ENCODE measurements at places on chromosomes 2 and 18.
A peak's percentile ranks its signal among the peaks of the same experiment; 100 is the strongest.

DNA sequence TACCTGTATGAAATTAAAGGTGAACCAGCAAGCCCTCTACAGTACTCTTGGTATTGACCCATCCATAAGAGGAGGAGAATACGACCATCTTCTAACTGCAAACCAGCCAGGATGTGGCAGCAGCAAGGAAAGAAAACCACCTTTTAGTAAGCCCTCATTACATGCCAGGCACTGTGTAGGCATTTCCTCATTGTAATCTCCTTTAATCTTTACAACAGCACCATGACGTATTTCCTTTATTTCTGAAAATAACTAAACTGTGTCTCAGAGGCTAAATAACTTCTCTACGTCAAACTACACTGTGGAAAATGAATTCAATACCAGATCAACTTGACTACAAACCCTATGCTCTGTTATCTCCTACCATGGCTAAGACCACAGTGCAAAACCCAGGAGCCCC lies 18.2 kb downstream of the WDR35 start:
- DNase-seq, result no peak

- no peak for DNase-seq
These were observed 128.8 kb downstream of the THSD7B start for GRCh38 chr2:136894007-136894634.

DNA sequence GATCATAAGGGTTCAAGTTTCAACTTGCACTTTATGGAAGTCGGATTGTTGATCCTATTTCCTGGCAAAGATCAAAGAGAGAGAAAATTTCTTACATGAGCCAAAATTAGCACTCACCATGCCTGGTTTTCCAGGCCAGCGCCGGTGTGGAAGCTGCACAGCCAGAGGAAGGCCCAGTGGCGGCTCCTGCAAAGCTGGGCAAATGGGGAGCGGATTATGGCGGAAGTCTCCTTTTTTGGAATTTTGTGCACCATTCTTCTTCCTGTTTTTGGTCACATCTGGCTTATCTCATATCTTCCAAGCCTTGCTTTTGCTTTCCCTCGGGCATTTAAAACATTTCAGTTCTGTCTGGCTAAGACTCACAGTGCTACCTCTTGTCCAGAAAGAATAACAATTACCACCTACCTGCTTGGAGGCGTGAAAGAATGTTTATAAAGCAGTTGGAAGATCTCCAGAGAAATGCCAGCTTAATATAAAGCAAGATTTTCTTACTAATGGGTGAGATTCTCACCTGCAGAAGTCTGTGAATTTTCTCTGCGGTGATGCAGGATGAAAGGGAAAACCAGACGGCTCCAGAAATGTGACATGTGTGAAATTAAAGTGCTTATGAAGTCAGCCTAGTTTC lies 94.3 kb downstream of the ASAP2 start:
- DNase-seq, result no peak

GRCh38 chr2:98110741-98111140 lies 23.8 kb downstream of the VWA3B start:
- no peak for DNase-seq

GRCh38 chr2:88698498-88699233 lies 7.2 kb downstream of the RPIA start:
- DNase-seq, result no peak

- DNase-seq, result peak; percentile 75
These were observed 88.5 kb downstream of the SH3RF3 start for GRCh38 chr2:109217362-109218086.

- DNase-seq, result no peak
These were observed 73.7 kb upstream of the MAP3K20 start for GRCh38 chr2:173001664-173002604.

DNA sequence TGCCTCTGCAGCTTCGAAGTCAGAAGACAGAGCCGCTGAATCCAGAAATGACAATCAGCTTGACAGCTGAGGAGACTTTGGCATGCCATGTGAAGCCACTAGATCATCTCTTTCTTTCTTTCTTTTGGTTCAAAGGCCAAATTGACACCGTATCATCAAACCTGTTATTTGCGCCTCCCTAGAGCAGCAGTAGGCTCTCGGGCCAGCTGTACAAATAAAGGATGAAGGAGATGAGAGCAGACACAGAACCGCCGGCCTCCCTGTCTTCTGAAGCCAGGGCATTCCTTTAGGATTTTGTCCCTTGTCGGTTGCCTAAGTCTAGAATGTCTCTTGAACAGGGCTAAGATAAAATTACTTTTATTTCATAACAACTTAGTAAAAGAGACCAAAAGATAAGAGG lies 36.8 kb downstream of the COL4A4 start:
- no peak for DNase-seq

DNA sequence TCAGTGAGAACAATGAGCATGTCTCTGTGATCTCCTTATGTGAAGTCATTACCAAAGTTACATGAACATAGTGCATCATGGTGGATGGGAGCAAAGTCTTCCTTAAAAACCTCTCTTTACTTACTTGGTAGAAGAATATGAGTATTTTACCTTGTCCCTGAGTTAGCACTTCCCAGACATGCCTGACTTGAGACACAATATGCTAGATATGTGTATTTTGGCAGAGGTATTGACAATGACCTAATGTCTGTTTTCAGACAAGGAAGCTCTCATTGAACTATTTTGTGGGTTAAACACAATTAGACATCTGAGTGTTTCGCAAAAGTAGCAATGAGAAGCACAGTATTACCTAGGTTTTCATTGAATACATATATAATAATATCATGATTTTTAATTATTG lies 99.1 kb upstream of the MC4R start:
- DNase-seq, result no peak

- no peak for DNase-seq
These were observed 579.9 kb downstream of the NRXN1 start for GRCh38 chr2:50452056-50452455.

- peak; percentile 8 for DNase-seq
These were observed 69.8 kb downstream of the MCFD2 start for GRCh38 chr2:46845542-46846486.

- no peak for DNase-seq
These were observed 605.6 kb downstream of the DCC start for GRCh38 chr18:52945552-52945951.

GRCh38 chr2:216850665-216851322 lies 9.1 kb downstream of the TNP1 start:
- DNase-seq, result no peak

DNA sequence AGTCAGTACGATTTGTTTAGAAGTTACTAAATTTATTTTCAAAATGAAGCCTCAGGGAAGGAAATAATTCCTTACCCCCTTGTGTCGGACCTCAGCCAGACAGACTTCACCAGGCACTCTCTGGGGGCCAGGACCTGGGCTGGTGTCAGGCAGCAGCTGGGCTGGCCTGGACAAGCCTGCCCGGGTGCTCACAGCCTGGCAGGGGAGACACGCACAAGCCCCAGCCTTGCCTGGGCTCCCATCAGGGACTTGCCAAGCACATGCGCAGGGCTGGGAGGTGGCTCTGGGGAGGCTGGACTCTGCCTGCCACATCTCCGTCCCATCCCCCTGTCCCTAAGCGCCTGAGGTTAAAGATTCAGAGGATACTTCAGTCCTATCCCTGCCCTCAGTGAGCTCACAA lies 56.8 kb upstream of the HS6ST1 start:
- DNase-seq, result peak; percentile 43

- no peak for DNase-seq
These were observed 669.6 kb upstream of the VRK2 start for GRCh38 chr2:57376985-57377384.

DNA sequence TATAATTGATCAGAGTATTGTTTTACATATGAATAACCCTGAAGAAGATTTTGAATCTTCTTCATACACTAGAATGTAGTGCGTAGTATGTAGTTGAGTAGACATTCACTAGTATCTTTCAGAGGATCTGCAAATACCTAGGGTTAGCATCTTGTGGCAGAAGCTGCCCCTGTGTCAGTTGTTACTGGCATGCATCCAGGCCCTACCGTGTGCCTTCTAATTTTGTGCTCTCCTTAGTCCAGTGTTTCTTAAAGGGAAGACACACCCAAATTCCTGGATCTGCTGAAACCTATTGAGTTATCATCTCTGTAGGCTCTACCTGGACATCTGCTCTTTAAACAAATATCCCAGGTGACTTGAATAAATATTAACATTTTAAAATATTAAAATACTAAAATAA lies 99.7 kb upstream of the SERTAD2 start:
- DNase-seq, result no peak

DNA sequence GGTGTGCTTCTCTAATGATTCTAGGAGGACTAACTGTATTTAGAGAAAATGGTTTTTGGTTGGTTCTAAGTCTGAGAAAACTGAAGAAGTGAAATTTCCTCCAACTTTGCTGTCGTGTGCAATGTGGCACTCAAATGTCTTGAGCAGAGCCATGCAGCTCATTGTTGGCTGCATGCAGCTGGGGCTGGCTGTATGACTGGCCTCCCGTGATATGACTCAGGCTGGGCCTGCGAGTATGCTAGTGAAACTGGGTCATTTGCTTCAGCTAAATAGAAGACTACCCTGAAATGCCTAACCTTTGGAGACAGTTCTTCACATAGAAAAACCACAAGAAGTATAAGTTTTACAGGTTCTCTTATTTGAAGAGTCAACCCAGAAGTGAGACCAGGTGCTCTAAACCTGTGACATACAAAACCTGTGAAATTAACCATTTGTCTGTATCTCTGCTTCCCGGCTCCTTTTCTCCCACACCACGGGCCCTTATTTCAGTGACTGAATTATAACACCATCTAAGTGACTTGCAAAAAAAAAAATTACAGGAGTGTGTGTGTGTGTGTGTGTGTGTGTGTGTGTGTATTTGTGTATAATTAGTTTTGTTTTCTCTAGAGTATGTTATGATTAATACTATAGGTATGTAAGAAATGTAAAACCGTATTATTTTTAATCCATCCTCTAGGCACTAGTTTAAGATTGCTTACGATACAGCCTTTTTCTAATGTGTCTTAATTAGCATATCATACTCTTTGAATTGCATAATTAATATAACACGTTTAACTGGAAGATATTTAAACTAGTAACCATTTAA lies 15.9 kb downstream of the POLI start:
- DNase-seq, result peak; percentile 70

GRCh38 chr2:55923091-55923981 lies at the start of gene EFEMP1:
TSS of gene EFEMP1 (minus strand) at chr2:55923782. CDS start at chr2:55922440, 1,342 bp downstream.
- peak; percentile 37 for DNase-seq

GRCh38 chr2:85797921-85798320 lies 44.1 kb downstream of the ATOH8 start:
- DNase-seq, result peak; percentile 63

GRCh38 chr2:148244593-148245292 lies 223.9 kb downstream of the MBD5 start:
- DNase-seq, result peak; percentile 79

DNA sequence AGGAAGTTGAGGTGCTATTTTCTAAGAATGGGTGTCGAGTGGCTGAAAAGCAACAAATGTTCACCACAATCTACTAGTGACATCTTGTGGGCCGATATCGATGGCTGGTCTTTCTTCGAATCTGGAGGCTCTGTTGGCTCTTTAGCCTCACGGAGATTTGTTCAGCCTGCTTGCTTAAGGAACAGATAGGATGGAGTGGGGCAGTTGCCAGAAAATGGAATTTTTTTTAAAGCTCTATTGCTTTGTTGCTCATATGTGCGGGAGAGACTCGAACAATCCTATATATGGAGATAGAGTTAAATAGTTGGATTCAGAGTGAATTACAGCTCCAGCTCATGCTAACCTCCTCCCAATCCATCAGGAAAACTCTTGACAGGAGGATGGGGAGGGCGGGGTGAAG lies 70.9 kb upstream of the LYPD6B start:
- DNase-seq, result no peak

DNA sequence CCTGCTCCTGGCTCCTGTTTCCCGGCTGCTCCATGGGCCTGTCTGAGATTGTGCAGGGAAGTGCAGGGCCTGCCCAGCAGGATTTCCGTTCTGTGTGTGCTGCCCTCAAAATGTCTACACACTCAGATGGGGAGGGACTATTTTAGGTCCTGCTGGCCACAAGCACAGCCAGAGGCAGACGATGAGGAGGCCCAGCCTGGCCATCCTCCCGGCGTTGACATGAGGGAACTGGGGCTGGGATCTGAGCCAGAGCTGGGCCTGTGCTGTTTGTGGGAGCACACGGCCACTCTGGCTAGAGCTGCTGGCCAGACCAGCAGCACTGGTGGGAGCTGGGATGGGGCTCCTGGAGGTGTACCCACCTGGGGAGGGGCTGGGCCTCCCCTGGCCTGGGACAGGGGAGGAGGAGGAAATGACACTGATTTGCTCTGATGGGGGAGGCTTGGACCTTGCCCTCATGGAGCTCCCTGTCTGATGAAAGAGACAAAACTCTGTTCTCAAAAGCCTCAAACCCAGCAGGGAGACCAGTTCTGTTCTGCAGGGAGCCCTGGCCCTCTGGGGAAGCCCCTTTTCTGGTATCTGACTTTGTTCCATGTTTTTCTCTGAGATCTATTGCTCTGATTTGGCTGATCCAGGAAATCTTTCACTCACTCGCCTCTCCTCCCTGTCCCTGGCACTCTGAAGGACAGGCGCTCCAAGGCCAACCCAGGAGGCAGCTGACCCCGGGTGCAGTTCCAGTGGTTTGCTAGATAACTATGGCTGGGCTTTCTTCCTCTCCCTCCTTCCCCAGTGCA lies 161.8 kb downstream of the DYSF start:
- DNase-seq, result peak; percentile 83

GRCh38 chr2:186702006-186702405 lies 8.1 kb downstream of the FAM171B start:
- no peak for DNase-seq

DNA sequence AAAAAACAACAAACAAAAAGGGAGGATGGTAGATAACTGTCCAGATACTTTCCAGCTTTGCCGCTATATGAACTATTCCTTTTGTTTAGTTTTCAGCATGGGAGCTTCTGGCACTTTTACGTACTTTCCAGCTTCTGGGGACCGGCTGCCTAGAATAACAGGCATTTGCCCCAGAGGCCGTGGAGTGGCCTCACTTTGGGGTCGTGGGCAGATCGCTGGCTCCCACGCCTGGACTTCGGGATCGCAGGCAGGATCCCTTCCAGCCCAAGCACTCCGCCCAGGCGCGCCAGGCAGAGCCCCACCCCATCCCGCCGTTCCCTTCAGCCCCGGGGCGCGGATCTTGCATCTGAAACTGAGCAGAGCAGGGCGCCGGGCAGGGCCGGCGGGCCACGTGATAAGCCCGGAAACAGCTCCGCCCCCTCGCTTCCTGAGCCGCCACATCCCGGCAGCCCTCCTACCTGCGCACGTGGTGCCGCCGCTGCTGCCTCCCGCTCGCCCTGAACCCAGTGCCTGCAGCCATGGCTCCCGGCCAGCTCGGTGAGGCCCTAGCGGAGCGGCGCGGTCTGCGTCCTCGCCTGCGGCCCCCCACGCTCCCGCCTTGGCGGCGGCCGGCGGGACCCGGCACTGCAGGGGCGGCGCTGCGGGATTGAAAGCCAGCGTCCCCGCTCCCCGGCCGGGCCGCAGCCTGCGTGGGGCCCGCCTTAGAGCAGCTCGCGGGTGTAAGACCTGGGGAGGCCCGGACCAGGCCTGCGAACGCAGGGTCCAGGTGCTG lies at the start of gene ATIC:
Gene ATIC, plus strand, starts transcription at position 435 of the 772 bp plus-strand sequence. Its CDS starts 84 bp downstream, at position 519.
- DNase-seq, result peak; percentile 96

GRCh38 chr2:170238776-170239175 lies 60.8 kb downstream of the MYO3B start:
- no peak for DNase-seq

Measured in AG08395 (cell line).